IPS DF 19.7 (cell line): ENCODE measurements at places on chromosomes 16 and 17.

DNA sequence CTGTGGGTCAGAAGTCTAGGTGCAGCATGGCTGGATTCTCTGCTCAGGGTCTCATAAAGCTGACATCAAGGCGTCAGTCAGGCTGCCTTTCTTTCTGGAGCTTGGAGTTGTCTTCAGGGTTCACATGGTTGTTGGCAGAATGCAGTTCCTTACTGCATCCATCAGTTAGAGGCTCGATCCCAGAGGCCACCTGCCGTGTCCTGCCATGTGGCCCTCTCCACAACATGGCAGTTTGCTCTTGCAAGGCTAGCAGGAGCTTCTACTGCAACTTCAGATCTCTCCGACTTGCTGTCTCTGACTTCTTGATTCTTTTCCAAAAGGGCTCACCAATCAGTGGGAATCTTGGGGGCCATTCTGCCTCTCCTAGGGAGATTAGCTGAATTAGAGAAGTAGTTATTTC is 11.9 kb downstream of the PITPNC1 start:
- DNase-seq, result no peak

- DNase-seq, result no peak
These were observed 50.4 kb downstream of the ARHGAP27 start for GRCh38 chr17:45382226-45382625.

DNA sequence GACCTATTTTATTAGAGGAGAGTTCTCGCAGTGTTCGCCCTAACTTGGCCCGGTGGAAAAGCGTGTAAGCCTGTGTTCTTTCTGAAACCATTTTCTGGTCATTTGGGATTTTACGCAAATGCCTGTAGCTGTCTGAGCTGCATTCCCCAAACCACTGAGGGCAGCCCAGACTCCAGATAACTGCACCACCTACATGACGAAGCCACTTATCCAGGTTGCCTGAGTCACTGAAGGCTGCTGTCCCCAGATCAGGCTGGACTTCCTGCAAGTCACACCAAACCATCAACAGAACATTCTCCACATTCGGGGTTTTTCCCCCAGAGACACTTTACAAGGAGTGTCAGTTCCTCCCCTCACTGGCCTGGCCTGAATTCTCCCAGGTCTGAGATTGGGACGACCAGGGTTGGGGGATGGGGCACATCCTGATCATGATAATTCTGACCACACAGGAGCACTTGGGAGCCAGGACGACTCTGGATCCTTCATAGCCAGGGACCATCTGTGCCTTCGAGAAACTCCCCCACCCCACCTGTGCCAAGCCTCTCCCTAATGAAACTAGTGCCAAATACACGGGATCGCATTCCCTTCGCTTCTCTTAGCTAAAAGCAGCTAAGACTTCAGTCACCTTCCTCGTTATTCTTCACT is 2.3 kb downstream of the RPRML start:
- no peak for DNase-seq

DNA sequence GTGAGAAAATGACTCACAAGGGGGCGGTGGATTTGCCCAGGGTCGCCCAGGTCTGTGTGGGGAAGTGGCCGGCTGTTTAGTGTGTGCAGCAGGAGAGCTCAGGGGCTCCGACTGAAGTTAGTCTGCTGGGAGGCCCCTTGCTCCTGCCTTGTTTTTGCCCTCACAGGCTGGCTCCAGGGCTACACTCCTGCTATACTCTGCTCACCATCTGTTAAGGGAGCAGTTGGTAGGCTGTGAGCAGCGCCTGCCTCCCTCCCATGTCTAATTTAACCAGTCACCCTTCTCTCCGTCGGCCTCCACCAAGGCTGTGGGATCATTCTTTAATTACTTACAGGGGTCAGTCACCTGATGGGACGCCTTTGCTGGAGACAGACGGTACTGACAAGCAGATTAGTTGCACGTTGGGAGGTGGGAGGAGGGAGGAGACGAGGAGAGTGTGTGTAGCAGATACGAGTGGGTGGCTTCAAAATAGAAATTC is 35.5 kb downstream of the KSR1 start:
- no peak for DNase-seq

DNA sequence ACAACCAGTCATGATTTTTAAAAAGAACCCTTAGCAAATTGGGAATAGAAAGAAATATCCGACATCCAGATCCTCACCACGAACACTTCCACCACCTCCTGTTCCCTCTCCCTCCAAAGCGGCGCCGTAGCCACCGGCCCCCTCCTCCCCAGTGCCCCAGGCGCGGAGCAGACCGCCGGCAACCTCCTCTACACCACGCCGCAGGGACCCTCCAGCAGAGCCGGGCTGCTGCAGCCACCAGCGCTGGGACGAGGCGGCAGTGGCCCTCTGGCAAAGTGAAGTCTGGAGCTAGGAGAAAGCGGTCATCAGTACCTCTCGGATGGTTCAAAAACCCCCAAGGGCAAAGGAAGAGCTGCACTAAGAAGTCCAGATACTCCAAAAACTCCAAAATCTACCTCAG is 41.4 kb upstream of the SLFN13 start:
- DNase-seq, result no peak

DNA sequence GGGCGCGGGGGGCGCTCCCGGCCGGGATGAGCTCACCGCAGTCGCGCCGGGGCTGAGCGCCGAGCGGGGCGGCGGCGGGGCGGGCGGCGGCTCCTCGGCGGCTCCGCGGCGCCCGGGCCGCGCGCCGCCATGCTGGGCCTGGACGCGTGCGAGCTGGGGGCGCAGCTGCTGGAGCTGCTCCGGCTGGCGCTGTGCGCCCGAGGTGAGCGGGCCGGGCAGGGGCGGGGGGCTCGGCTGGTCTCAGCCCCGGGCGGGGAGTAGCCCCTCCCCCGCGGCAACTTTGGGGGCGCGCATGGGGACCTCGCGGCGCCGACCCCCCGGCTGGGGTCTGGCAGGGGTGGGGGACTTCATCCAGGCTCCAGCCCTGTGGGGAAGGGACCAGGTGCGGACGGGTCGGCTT is at the start of gene ARHGDIG:
ARHGDIG (plus strand) TSS at position 40 of the 400 bp plus-strand sequence; CDS start at position 130, 90 bp downstream.
- DNase-seq, result no peak

- DNase-seq, result no peak
These were observed 96.3 kb upstream of the ZNF469 start for GRCh38 chr16:88286301-88286923.

DNA sequence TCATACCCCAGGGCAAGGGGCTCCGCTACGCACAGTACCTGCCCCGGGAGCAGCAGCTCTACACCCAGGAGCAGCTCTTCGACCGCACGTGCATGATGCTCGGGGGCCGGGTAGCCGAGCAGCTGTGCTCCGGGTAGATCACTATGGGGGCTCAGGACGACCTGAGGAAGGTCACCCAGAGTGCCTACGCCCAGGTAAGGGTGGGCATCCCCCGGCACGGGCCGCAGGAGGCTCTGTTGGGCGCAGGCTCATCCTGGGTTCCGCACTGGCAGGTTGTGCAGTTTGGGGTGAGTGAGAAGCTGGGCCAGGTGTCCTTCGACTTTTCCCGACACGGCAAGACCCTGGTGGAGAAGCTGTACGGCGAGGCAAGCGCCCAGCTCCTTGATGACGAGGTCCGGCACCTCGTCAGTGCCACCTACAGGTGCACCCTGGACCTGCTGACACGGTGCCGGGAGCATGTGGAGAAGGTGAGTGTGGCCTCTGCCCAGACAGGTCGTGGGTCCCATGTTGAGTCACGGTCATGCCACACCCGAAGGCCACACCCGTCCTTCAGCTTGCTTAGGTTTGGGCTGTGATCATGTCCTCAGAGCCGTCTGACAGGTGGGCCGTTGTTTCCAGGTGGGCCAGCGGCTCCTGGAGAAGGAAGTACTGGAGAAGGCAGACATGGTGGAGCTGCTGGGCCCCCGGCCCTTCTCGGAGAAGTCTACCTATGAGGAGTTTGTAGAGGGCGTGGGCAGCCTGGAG is 19.3 kb downstream of the DBNDD1 start:
- DNase-seq, result no peak

DNA sequence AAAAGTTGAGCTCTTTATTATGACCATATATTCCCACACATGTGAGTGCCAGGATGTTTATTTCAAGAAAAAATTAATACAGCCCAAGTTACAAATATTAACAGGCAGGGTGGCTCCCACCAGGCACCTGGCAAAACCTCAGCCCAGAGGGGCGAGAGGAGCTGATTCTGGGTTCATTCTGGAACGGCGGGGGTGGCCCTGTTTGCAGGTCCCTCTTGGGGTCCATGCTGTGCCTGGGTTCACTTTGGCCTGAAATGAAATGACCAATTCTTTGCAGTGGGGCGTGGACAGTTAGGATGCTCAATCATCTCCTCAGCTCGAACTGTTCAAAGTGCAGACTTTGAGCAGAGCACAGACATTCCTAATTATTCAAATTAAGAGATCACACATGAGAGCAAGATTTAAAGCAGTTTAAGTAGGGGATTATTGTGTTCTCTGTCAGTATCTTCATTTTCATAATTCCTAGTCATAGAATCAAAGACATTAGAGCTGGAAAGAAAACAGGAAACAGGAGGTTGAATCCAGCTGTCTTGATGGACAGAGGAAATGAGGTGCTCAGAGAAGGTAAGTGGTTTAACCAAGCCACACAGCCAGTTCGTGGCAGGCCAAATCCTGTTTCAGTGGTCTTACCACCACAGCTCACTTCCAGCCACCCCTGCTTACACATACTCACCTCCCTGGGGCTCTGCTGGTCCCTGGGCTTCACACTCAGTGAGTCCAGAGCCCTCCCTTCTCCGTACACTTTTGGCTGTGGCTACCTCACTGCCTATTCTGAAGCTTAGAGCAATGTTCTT is 363.9 kb upstream of the TNRC6C start:
- DNase-seq, result no peak

GRCh38 chr16:6125483-6126259 is 1028.1 kb upstream of the EEF2KMT start:
- no peak for DNase-seq

GRCh38 chr16:66858740-66859396 is 14.7 kb downstream of the CA7 start:
- DNase-seq, result no peak

- peak; percentile 9 for DNase-seq
These were observed 34.0 kb downstream of the UBE2G1 start for GRCh38 chr17:4332296-4332970.

DNA sequence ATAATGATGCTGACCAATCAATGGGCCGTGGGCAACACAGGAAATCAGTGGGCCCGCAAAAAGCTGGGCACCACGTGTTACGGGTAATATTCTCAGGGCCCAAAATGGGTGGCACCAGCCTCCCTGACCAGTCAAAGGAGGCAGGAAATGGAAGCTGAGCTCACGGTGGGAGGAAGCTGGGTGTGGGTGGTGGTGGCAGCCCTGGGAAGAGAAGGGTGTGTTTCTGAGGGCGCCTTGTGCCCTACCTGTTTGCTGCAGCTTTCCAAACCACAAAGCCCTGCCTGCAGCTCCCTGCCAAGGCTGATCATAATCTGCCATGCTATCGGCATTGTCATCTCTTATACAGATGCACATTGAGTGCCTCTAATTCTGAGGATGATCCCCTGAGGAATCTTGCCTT is 457.9 kb downstream of the SLC39A11 start:
- DNase-seq, result no peak

- DNase-seq, result no peak
These were observed 132.8 kb downstream of the RBFOX3 start for GRCh38 chr17:79478051-79478461.

- no peak for DNase-seq
These were observed at the start of gene WNK4 for GRCh38 chr17:42779936-42780850. TSS of gene WNK4 (plus strand) at chr17:42780610. CDS start at chr17:42780699, 89 bp downstream.

GRCh38 chr17:3027786-3028532 is 35.4 kb downstream of the OR1D5 start:
- DNase-seq, result no peak

DNA sequence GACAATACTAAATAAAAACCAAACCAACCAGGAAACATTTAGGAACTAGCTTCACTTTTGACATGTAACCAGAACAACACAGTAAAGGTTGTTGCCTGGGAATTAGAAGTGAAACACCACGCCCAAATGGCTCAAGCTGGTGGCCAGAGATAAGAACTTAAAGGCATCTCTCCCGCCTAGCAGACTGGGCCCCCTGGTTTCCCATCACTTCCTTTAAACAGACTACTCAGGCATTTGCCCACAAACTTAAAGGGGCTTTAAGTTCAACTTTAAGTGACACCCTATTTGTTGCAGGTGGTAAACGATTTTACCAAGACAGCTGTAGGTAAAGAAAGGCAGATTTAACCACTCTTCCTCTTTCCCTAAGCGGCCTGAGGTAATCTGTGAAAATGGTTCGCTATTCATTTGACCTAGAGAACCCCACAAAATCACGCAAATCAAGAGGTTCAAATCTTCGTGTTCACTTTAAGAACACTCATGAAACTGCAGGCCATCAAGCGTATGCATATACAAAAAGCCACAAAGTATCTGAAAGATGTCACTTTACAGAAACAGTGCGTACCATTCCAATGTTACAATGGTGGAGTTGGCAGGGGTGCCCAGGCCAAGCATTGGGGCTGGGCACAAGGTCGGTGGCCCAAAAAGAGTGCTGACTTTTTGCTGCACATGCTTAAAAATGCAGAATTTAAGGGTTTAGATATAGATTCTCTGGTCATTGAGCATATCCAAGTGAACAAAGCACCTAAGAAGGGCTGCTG is 40.8 kb upstream of the BPTF start:
- DNase-seq, result no peak

- DNase-seq, result no peak
These were observed 64.4 kb downstream of the MAP2K6 start for GRCh38 chr17:69478916-69479315.

GRCh38 chr17:66518677-66519076 is 216.3 kb downstream of the PRKCA start:
- no peak for DNase-seq

DNA sequence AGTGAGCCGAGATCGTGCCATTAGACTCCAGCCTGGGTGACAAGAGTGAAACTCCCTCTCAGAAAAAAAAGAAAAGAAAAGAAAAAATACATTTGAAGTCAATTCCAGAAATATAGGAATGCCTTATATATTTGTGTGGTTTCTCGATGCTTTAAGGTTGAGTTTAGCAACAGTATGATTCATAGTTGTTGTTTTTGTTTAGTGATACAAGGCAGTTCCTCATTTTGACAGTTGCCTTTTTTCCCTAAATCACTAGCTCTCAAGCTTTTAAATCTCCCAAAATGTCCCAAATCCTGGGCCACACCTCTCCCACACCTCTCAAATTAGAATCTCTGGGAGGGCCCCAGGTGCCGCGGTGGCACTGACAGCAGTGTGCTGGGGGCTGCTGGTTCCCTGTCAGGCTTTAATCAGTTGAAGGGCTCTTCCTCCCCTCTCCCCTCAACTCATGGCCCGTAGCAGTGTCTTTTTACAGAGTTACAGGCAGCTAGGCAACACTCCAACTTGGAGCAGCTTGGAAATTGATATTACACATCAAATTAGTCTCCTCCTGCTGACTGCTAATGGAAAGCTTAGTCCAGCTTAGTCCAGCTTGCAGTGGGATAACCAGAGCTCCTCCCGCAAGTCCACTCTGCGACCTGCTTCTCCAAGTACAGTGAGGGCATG is 58.4 kb downstream of the EPN2 start:
- no peak for DNase-seq

DNA sequence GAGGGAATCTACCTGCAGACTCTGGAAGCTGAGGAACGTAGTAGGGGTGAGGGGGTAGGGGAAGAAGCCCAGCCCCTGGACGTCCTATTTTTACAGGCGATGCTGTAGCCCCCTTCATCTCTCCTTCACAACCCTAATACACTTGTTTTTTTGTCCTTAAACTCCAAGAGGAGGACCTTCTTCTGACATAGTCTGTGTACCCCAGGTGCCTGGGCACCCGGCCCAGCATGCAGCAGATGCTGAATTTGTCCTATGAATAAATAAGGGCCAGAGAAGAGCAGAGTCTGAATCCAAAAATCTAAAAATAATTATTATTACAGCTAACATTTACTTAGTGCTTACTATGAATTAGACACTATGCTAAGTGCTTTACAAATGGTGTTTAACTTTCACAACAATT is 5.1 kb downstream of the KIF18B start:
- DNase-seq, result no peak

- no peak for DNase-seq
These were observed 250.1 kb upstream of the RPL38 start for GRCh38 chr17:73953206-73954033.

GRCh38 chr17:39617446-39618245 is 9.1 kb upstream of the PPP1R1B start:
- no peak for DNase-seq
